ENCODE measurements at places on chromosomes 7 and 10. TPM values are rescaled to one million over a fixed set of nuclear protein-coding genes. Genes with fewer than 3 reads are reported as not detected.

DNA sequence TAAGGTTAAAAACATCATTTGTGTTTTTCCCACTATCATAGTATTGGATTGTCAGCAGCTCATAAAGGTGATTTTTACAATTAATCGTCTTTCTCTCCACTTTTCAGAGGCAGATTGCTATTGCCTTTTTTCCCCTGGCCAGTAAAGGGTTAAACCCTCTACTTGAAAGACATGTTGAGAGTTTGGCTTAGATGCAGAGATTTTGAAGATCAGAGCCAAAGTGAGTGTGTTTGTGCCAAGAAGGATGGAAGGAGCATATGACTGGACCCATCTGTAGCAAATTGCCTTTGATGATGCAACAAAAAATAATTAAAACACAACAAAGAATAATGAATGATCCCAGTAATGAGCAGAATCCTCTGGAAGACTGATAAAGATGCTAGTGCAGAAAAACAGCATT lies 373.1 kb downstream of the MALRD1 start:
- H3K36me3 ChIP-seq: no peaks in the 10 kb centered on the region
- H3K27ac ChIP-seq: no peak overlapping the region
- no peak overlapping the region for H3K4me3 ChIP-seq
- DNase-seq: no peak
- no peaks in the 10 kb centered on the region for H3K4me1 ChIP-seq

DNA sequence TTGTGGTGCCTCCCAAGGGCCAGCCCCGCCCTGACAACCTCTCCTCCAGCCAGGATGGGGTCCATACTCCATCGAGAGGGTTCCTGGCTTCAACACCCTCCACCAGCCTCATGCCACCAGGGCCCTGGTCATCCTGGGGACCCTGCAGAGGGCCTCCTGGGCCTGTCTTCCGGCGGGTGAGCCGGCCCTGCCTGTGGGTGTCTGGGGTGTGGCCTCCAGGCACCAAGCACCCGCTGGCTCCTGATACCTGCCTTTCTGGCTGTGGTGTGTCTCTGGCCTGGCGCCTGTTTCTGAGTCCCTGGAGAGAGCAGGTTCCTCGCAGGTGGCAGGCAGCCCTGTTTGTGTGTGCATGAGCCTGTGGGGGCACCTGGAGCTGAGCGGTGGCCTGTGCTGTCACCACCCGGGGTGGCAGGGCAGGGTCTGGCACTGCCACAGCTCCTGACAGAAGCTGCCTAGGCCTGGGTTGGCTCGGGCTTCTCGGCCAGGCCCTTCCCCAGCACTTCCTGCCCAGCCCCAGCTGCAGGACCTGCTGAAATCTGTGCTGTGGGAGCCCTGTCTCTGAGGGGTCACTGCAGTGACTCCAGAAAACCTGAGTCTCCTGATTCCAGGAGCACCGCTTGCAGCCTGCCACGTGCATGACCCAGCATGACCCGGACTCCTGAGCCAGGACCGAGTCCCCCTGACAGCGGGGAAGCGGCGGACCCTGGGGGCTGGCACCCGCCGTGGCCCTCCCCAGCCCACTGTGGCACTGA lies 18.4 kb downstream of the ADAM8 start:
- peak overlapping the region; percentile 39 for H3K27ac ChIP-seq
- no peaks in the 10 kb centered on the region for H3K27me3 ChIP-seq
- no peak overlapping the region for H3K4me3 ChIP-seq

DNA sequence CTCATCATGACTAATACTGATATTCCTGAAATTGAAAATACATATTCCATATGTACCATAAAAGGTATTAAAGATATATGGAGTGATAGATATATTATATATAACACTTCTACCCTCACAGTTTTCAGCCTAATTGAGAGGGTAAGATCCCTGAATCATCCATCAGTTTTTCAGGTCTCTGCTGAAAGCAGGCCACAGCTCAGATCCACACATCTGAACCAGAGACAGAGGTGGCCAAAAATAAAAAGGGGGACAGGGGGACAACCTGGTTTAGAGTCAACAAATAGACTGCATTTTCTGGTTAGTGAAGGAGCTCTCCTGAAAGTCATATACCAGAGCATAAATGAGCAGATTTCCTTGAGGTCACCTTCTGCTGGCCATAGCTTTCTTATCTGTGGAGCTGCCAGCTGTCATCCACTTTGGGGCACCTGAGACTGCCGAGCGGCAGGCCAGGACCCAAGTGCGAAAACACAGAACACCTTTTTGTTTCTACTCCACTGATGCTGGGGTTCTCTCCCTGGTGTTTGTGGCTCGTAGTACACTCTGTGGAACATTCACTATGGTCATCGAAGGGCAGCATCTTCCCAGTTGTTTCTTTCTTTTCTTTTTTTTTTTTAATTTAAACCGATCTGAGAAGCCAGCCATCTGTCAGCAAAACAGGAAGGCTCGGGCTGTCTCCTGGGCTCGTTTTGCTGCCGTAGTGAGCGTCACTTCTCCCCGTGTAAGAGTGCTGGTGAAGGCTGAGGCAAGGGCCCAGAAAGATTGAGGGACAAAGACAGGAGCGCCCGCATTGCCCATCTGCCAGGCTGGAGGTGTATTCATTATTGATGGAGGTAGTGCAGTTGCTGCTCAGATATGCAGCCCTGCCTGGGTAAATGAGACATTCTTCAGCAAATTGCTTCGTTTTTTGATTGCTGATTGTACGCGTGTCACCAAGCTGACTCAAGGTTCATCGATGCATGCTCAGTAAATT lies 13.5 kb downstream of the IKZF1 start:
- H3K27me3 ChIP-seq: no peaks in the 10 kb centered on the region
- no peak for DNase-seq
- peaks cover 49% of the 10 kb centered on the region for H3K36me3 ChIP-seq
- peaks cover 56% of the 10 kb centered on the region for H3K4me1 ChIP-seq

DNA sequence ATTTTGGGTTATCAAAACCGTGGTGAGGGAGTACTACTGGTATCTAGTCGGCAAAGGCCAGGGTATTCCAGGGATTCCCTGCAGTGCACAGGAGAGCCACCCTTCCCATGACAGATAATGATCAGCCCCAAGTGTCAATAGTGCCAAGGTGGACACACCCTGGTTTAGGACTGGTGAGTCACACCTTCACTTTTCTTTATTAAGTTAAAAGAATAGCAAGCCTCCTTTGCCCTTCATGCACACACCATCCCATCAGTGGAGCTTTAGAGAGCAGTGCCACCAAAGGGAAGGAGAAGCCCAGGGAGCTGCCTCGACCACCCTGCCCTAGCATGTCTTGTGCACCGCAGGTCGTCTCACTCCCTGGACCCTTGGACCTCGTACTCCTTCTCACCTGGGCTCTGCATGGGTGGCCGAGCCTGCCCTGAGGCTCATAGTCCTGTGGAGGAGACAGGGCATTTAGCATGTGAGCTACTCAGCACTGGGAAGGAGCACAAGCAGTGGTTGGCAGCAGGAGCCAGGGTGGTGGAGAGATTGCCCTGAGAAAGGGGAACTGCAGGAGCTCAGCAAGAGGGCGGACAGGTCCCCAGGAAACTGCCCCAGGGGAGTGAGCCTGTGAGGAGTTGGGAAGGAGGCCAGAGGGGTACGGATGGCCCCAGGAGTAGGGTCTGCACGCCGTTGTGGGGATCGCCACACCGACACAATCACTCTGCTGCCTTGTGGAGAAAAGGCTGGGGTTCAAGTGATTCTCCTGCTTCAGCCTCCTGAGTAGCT lies 17.4 kb downstream of the UBE2D4 start:
- no peak for DNase-seq
- H3K27ac ChIP-seq: no peak overlapping the region
- no peaks in the 10 kb centered on the region for H3K36me3 ChIP-seq
- H3K27me3 ChIP-seq: no peaks in the 10 kb centered on the region
- H3K4me1 ChIP-seq: no peaks in the 10 kb centered on the region

DNA sequence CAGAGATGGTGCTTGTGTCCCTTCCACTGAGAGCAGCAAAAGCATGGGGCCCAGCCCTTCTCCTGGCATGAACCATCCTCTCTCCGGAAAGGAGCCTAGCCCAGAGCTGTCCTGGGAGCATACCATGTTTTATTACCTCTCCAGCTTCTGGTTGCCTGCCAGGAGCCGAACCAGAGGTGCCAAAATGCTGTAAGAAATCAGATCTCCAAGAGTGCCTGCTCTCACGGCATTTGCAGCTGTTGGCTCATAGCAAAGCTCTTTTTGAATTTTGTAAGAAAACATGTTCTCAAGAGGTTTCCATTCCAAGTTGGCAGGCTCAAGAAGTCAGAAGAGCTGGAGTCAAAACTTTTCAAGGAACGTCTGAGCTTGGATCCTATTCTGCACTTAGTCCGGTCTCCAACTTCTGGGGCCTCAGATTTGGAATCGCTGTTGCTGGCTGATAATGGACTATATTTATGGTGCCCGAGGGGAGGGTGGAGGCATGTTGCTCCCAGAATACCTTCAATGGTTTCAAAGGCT lies 211.7 kb upstream of the MKI67 start:
- no peaks in the 10 kb centered on the region for H3K36me3 ChIP-seq
- H3K27ac ChIP-seq: no peak overlapping the region
- no peaks in the 10 kb centered on the region for H3K4me1 ChIP-seq
- no peak for DNase-seq
- H3K27me3 ChIP-seq: no peaks in the 10 kb centered on the region

DNA sequence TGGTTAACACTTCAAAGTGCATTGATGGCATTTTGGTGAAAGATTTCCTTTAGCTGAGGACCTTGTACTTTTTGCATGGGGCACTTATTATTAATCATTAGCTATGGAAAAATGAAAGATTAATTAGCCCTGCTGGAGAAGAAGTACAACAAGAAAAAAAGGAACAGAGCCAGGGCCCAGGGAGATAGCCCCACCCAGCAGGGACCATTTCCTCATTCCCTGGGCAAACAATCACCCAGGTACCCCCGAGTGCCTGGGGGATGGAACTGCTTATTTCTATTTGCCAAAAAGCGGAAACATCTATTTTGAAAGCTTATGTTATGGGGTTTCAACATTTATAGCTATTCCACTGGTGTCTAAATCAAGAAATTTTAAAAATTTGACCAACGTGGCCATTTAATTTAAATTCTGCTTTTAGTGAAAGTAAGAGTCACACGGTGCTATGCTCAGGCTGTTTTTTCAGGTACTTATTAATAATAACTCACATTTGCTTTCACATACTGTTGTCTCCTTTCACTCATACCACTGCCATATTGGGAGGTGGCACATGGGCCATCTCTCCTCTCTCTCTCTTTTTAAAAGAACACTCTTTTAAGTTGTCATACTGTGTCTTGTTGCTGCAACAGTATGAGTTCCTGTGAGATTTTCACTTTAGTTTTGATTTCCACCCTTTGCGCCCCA lies 143.6 kb upstream of the KIF5B start:
- no peaks in the 10 kb centered on the region for H3K27me3 ChIP-seq
- DNase-seq: no peak
- no peak overlapping the region for H3K27ac ChIP-seq
- no peak overlapping the region for H3K4me3 ChIP-seq
- H3K4me1 ChIP-seq: no peaks in the 10 kb centered on the region
- H3K36me3 ChIP-seq: no peaks in the 10 kb centered on the region

SORBS1 gene
- 1.9 TPM for total RNA-seq

Data from thymus (tissue), 14 donors.